NCI-H1930 (cell line): ENCODE measurements at places on chromosomes 1 and 21.

DNA sequence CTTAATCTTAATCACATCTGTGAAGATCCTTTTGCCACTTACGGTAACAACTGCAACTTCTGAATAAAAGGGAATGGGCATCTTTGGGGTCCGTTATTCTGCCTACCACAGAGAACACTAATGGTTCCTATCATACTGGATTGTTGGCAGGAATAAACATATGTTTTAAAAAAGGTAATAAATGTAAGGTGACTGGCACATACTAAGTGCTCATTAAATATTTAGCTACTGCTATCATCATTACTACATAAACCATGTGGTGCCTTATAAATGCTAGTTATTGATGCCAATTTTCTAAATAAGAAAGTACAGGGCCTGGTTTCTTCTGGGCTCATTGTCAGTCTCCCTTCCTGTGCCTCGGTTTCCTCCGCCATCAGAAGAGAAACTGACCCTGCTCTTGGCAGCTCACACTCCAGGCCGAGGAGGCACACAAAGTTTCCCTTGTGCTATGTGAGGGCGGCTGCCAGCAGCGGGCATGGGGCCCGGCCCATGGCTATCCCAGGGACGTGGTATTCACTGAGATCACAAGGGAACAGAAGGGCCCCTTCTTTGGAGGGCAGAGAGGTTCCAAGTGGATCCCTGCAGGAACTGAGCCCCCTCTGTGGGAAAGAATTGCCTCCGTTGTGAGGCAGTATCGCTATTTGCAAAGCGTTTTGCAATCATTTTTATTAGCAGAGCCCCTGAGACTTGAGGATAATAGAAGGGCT lies 26.2 kb downstream of the NAV1 start:
- DNase-seq, result no peak

GRCh38 chr21:36640721-36641244 lies 58.1 kb upstream of the SIM2 start:
- no peak for DNase-seq

- no peak for DNase-seq
These were observed 26.7 kb downstream of the SNX7 start for GRCh38 chr1:98688110-98688739.

- DNase-seq, result no peak
These were observed 18.5 kb downstream of the CHAF1B start for GRCh38 chr21:36403713-36404112.

DNA sequence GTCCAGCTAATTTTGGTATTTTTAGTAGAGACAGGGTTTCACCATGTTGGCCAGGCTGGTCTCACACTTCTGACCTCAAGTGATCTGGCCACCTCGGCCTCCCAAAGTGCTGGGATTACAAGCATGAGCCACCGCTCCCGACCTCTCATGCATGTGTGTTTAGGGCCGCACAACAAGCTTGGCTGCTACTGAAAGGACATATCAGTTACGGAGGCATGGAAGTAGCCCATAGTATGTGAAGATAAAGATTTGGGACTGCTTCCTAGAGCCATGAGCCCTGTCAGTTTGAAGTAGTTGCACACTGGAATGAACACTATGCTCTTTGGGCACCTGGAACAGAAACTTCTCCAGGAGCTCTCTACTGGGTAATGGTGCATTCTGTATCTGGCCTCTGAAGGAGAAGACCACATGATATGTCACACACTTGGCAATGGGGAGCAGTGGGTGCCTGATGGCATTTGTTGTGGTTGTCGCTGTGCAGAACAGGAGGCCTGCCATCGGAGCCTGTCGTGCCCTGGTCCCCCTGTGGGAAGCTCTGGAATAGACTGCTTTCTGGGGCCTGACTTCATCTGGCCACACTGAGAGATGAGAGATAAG lies 144.7 kb upstream of the KIF26B start:
- no peak for DNase-seq

DNA sequence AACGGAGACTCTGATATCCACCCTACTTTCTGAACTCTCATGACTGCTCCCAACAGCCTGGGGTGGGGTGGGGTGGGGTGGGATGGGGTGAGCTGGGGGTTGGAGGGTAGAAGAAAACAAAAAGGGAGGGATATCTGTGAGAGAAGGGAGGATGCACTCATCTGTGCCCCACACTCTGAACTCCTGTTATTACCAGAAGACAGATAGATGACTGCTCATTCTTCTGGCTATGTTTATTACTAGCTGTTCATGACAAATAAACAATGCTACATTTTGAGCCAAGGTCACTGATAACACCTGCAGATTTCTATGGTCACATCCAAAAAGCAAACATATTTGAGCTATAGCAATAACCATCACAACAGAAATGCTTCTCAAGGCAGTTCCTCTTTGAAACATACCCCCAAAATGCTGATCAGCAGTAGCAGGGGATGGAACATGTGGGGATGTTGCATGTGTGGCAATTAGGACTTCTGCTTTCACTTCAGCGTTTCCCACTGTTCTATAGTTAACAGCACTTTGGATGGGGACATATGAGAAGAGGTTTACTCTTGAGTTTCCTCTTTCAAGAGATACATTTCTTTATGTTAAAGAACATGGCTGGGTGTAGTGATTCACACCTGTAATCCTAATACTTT lies 43.3 kb downstream of the GPR3 start:
- no peak for DNase-seq

- DNase-seq, result no peak
These were observed 220.7 kb downstream of the TOMM20 start for GRCh38 chr1:234907940-234908405.

GRCh38 chr1:31376375-31377134 lies 3.7 kb upstream of the FABP3 start:
- DNase-seq, result no peak

GRCh38 chr21:45018131-45019075 lies 56.0 kb upstream of the ADARB1 start:
- DNase-seq, result no peak

GRCh38 chr1:15799928-15800835 lies 7.3 kb downstream of the UQCRHL start:
- no peak for DNase-seq

GRCh38 chr1:222892137-222892769 lies 77.4 kb downstream of the DISP1 start:
- DNase-seq, result no peak

- DNase-seq, result no peak
These were observed 17.3 kb downstream of the SLC9A1 start for GRCh38 chr1:27137544-27138075.

GRCh38 chr1:84997667-84998600 lies 1.0 kb upstream of the MCOLN2 start:
- no peak for DNase-seq

GRCh38 chr21:33968080-33968994 lies 52.7 kb upstream of the ATP5PO start:
- no peak for DNase-seq

DNA sequence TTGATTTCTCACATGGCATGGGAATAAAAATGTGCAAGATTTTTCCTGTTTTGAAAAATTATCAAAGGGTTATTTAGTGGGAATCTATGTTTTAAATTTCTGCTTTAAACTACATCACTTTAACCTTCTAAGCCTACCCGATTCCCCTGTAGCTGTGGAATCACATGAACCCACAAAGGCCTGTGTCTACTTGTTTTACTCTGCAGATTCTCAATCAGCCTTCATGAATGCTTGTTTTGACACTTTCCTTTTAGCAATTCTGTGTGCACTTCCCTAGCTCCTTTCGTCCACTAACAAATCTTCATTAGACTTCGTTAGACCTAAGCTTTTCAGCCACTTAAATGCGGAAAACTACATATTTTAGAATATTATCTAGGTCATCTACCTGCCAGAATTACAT lies 56.0 kb upstream of the C1orf21 start:
- DNase-seq, result no peak

GRCh38 chr1:39729030-39729429 lies 9.7 kb upstream of the PPIE start:
- no peak for DNase-seq

- no peak for DNase-seq
These were observed 17.6 kb downstream of the PM20D1 start for GRCh38 chr1:205832326-205832751.

DNA sequence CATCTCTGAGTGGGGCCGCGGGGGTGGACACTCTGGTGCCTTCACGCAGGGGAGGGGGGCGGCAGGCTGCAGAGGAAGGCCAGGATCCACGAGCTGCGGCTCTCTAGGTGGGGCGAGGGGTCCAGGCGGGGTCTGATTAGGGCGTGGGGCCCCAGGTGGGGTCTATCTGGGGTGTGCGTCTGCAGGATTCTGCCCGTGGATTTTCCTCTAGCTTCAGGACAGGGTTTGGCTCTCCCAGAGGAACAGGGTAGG lies 6.3 kb downstream of the JMJD4 start:
- DNase-seq, result no peak

- DNase-seq, result no peak
These were observed 13.4 kb downstream of the KIF21B start for GRCh38 chr1:201009962-201010645.

DNA sequence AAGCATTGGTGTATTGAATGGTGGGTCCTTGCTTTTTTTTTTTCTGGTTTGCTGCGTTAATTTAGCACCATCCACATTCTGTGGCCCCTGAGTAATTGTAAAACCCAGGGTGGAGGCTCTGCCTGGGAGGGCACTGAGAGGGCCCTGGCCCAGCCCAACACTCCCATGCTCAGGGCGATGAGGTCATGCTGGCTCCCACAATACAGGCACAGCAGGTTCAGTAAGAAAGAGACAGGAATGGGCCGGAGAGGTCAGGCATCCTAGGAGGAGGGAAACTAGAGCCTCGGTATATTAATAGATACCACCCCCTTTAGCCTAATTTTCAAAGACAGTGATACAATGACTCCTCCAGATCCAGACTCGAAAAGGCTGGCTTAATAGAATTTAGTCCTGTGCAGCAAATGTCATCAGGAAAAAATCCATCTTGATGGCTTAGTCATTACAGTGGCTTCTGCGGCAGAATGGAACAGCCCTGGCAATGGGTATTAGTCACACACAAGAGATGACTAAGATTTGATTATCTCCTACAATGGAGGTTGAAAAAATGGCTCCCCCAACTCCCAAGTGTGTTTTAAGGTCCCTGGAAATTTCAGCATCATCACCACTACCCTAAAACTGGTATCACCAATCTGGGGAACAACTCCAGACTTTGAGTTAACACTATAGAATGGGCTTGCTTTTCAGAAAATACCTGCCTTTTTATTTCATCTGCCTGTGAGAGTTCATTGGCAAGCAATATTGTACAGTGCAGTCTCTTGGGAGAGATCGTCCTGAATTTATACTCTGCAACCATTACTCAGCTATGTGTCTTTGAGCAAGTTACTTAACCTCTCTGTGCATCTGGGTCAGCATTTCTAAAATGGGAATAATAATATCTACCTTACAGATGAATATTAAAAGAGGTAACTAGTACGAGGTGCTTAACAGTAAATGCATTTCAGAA lies 43.9 kb upstream of the LYST start:
- no peak for DNase-seq

DNA sequence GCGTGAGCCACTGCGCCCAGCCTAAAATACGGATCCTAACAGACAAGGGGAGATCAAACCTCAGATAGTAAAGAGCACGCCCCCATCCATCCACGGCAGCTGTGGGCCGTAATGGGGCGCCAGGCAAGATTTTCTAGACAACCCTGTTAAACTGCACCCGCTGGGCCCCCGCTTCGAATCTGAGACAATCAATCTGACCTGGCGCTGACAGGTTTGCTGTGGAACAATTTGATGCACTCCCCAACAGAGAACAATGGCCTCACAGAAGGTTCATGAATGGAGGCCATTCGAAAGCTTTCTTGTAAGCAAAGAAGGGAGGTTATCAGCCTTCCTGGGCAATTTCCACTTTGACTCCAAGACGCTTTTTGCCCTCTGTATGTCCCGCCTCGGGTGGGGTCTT lies 30.5 kb downstream of the CLSTN1 start:
- no peak for DNase-seq

DNA sequence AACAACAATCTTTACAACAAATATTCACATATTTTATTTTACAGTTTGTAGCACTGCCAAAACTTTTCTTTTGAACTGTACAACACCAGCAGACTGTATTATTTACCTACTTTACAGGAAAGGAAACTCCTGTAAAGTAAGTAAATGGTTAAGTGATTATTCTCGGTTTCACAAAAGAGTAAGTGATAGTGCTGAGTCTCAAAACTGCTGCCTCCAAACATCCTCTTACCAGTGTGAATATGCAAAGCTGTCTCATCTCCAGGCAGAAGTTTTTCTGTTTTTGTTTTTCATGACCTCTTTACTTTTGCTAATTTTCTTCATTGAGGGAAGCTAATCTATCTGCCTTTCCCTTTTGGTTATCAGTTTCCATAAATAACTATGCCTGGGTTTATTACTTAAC lies 286.7 kb downstream of the SRGAP2C start:
- no peak for DNase-seq

DNA sequence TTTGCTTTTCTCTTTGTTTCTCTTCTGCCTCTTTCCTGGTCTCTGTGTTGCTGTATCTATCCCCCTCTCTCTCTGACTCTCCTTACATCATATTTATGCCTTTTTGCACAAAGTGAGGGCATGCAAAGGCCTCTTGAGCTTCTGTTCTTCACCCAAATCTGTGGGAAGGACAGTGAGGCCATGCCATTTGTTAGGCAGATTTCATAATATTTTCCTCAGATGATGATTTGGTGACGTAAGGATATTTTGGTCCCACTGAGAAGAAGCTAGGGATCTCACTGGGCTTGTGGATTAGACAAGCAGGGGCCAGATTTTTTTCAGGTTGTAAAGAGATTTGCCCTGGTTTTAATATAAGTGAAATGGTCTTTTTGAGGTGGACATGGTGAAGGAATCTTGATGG lies 249.4 kb upstream of the USP24 start:
- no peak for DNase-seq

DNA sequence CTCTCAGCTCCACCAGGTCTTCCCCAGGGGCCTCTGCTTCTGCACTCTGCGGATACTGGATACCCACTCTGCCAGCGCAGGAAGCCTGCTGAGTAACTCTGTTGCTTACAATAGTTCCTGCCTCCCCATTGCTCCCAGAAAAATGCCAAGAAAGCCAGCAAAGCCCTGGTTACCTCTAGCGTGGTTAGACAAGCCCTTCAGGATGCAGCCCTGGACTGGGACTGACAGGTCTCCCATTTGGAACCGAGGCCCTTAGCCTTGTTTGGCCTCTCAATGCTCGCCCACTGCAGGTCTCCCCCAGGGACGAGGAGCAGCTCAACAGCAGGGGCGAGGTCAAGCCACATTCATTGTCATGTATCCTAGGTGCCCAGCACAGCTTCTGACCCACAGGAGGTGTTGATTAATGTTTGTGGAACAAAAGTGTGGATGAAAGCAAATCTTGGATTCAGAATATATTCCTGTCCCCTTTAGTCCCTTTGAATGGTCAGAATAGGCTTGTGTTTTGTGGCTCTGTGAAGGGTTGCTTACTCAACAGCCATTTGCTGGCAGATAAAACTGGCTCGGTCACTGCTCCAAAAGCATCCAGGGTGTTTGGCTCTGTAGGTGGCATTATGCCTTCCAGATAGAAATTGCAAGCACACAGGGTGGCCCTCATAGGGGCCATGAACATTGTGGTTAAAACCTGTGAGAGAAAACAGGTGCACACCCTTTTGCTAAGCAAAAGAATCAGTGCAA lies 58.9 kb downstream of the C1orf198 start:
- DNase-seq, result no peak

GRCh38 chr1:1073743-1074587 lies at the start of gene RNF223:
TSS of gene RNF223 (minus strand) at chr1:1074306. CDS start at chr1:1072566, 1,740 bp downstream.
- DNase-seq, result no peak
